GM10248 (cell line): ENCODE measurements at places on chromosomes 1 and 21.

GRCh38 chr1:12276225-12276624 lies 46.4 kb downstream of the VPS13D start:
- no peak for DNase-seq

DNA sequence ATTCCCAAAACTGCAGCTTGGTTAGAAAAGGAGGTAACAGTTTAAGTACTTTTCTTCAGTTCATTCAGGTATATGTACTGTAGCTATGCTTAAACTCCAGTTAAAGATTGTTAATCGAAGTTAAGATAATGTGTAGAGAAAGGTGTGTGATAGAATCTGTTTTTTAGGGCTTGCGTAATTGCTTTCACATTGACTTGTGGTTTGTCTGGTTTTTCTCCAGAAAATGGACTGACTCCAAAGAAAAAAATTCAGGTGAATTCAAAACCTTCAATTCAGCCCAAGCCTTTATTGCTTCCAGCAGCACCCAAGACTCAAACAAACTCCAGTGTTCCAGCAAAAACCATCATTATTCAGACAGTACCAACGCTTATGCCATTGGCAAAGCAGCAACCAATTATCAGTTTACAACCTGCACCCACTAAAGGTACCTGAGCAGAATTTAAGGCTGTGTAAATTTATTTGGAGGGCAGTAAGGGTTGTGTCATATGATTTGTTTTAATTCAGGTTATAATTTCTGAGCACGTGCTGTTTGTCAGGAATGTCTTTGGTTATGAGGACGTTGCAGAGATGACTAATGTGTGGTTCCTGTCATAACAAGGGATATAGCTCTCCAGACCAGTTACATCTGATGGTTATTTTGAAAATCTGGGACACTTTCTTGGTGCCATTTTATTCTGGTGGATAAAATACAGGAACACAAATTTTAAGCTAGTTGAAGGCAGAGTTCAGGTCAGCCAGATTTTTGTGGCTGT lies 26.0 kb downstream of the ATF6 start:
- no peak for DNase-seq

DNA sequence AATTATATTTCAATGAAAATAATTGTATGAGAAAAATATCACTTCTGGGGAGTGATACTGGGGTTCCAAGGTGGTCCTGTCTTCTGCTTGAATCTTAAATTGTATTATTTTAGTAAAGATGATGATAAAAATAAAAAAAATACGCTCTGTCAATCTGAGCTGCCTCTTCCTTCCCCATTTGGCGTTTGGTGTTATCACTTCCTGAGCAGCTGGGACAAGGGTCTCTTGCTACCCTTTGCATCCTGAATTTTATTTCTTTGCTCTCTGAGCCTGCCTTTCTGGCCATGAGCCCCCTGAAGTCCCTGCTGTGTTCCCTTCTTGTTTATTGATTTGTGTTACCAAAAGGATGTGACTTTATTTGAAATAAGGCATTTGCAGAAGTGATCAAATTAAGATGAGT lies 111.0 kb downstream of the KCNJ6 start:
- DNase-seq: no peak

GRCh38 chr1:217989510-217989909 lies 295.6 kb upstream of the RRP15 start:
- DNase-seq: no peak

DNA sequence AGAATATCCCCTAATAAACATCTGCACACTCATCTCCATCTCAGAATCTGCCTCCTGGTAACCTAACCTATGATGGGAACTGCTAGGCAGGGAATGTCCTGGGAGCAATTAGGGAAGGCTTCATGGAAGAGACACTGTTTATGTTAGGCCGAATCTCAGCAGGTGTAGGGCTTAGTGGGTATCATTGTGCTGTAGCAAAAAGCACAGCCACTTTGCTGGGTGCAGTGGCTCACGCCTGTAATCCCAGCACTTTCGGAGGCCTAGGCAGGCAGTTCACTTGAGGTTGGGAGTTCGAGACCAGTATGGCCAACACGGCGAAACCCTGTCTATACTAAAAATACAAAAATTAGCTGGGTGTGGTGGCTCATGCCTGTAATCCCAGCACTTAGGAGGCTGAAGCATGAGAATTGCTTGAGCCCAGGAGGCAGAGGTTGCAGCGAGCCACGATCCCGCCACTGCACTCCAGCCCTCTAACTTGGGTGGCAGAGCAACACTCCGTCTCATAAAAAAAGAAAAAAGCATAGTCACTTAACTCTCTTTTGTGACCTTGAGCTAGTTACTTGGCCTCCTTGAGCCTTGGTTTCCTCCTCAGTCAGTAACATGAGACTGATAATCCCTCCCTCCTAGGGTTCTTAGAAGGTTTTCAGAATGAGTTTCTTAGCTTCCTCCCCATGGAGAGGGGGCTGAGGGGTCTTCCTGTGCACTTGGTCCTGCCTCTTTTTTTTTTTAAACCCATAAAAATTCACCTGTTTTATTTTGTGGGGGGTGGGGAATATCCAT lies 3.5 kb downstream of the RAB42 start:
- no peak for DNase-seq

GRCh38 chr1:192232817-192233417 lies 74.7 kb downstream of the RGS18 start:
- DNase-seq: no peak

- no peak for DNase-seq
Observed at GRCh38 chr1:21048462-21048861, 128.2 kb downstream of the EIF4G3 start.

DNA sequence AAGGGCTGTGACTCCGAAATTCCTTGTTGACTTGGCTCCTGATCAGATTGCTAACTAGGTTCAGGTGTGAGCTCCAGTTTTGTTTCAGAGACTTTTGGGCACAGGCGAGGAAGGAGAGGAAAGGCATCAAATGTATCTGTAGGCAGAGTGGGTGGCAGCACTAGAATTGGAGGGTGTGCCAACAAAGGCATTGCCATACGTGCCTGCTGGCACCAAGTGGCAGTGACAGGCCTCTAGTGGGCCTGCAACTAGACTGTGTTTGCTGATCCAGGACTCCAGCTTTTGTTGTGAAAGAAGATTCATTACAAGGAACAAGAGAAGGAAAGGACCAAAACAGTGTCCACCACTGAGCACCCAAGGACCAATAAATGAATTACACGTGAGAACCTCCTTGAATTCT lies 79.5 kb downstream of the TM2D1 start:
- no peak for DNase-seq

DNA sequence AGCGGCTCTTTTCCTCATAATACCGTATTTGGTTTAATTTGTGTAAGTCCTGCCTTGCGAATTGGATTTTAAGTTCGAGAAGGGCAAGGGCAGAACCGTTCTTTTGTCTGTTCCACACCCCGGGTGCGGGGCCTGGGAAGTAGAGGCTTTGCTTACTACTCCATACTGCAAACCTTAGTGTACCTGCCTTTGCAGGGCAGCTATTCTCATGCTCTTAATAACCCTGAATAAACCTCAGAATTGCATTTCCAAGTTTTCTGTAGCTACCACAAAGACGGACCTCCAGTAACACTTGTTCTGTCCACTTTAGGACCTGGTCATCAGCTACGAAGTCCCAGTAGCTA lies 657 bp upstream of the HNRNPU start:
- no peak for DNase-seq

DNA sequence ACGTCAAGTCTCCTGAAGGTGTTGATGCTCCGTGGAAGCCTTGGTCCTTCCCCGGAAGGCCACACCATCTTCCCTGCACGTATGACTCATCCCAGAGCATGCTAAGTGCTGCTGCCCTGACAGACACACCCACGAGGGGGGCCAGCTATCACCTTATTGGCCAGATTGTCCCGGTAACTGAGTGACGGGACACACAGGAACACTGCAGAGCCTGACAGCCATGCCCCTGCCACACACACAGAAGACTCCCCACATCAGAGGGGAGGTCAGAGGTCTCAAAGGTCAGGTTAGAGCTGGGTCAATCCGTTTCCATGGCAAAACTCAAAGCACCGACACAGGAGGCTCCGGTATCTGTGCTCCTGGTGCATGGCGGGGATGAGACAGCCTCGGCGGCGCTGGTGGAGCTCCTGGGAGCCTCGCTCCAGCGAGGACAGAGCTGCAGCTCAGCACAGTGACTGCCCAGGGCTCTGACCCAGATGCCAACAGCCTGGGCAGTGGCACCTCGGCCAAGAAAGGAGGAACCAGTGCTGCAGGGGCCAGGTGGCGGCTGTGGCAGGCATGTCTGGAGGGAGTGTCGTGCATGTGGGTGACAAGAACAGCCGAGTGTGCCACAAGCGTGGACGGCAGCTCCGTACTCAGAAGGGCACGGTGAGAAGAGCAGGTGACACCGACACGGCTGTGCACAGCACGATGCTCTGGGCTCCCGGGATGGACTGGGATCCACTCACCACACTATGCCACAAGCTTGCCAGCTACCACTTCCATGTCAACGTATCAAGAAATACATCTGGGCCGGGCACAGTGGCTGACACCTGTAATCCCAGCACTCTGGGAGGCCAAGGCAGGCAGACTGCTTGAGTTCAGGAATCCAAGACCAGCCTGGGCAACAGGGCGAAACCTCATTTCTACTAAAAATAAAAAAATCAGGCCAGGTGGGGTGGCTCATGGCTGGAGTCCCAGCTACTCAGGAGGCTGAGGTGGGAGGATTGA lies 14.8 kb upstream of the TMEM240 start:
- DNase-seq: no peak
